Activated T-helper 2 cell treated with anti-CD3 and anti-CD28 coated beads, Interferon-gamma antibody, Interleukin-2, Interleukin-4, amounts not matched to agents 10 μg/mL and 5 μg/mL and 100 μg/mL, durations not matched to agents 14 hours and 24 hours and 36 hours (primary cell): ENCODE measurements at places on chromosomes 2 and 18. TPM values are rescaled to one million over a fixed set of nuclear protein-coding genes. Genes with fewer than 3 reads are reported as not detected.

GRCh38 chr18:74623047-74623816, 25.6 kb downstream of the ZNF407 start:
- no peaks in the 10 kb centered on the region for H3K36me3 ChIP-seq
- no peak overlapping the region for H3K27ac ChIP-seq
- H3K27me3 ChIP-seq = no peaks in the 10 kb centered on the region
- H3K4me3 ChIP-seq = no peak overlapping the region
- H3K4me1 ChIP-seq = peaks cover 4% of the 10 kb centered on the region

- H3K27ac ChIP-seq = no peak overlapping the region
- DNase-seq = no peak
- no peak overlapping the region for H3K4me3 ChIP-seq
Observed at GRCh38 chr2:2015646-2016045, 271.3 kb upstream of the PXDN start.

DNA sequence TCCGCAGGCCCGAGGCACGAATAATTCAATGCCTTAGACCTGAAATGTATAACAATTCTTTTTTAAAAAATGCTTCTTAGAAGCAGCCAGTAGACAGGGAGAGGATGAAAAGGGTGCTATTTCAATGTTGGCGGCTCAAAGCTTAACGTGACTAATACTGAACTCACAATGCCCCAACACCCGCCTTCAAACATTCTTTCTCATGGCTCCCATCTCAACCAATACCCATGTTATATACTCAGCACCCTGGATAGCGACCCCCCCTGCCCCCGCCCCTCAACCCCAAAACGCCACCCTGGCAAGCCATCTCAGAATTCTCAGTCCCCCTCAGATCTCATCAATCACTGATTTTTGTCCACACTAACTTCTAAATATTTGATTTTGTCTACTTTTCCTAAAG, 4.4 kb downstream of the FBXO41 start:
- H3K27ac ChIP-seq = no peak overlapping the region
- H3K4me3 ChIP-seq = no peak overlapping the region
- H3K27me3 ChIP-seq = no peaks in the 10 kb centered on the region

- no peak overlapping the region for H3K27ac ChIP-seq
- no peak overlapping the region for H3K4me3 ChIP-seq
- no peaks in the 10 kb centered on the region for H3K36me3 ChIP-seq
- H3K27me3 ChIP-seq = peaks cover 10% of the 10 kb centered on the region
- H3K4me1 ChIP-seq = no peaks in the 10 kb centered on the region
- DNase-seq = no peak
Observed at GRCh38 chr2:109356324-109357035, 227.5 kb downstream of the SH3RF3 start.

The ANKRD62 gene
- not detected in 2 replicates for total RNA-seq

The VWA3B gene
- not detected in 2 replicates for total RNA-seq
